ENCODE measurements at places on chromosomes 16 and 17.
A peak's percentile ranks its signal among the peaks of the same experiment; 100 is the strongest.

DNA sequence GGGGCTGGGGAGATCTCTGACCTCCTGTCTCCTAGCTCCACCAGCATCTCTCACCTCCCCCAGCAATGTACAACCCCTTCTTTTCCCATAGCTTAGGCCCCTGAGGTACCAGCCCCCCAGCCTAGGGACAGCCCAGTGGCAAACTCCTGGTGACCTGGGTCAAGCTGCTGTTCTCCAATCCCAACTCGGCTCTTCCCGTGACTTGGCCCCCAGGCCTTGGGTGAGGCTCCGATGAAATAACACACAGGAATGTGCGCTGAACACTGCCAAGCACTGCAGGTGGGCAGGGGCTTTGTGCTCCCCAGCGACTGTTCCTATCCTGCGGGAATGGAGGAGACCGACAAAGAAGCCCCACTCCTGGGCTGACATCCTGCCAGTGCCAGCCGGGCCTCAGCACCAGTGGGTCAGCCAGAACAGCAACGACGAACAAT, 63.7 kb upstream of the AMZ2 start:
- no peak for DNase-seq

GRCh38 chr17:51653878-51654277, 393.5 kb downstream of the UTP18 start:
- peak; percentile 6 for DNase-seq

- peak; percentile 55 for DNase-seq
Measured at GRCh38 chr17:58120195-58120822, 27.9 kb upstream of the OR4D1 start.

DNA sequence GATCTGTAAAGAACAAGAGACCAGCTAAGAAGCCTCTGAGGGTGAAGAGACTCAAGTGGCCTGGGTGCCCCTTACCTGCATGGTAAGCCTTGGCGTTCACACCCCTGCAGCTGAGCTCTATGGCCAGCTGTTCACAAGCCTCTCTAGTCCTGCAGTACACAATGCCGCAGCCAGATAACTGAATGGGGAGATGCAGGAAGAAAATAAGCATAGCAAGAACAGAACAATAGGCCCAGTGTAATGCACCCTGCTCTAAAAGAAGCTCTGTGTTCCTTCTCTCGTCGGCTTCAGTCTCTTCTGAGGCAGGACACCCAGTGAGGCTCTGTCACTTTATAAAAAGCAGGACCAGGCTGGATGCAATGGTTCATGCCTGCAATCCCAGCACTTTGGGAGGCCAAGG, 5.4 kb downstream of the RECQL5 start:
- no peak for DNase-seq

DNA sequence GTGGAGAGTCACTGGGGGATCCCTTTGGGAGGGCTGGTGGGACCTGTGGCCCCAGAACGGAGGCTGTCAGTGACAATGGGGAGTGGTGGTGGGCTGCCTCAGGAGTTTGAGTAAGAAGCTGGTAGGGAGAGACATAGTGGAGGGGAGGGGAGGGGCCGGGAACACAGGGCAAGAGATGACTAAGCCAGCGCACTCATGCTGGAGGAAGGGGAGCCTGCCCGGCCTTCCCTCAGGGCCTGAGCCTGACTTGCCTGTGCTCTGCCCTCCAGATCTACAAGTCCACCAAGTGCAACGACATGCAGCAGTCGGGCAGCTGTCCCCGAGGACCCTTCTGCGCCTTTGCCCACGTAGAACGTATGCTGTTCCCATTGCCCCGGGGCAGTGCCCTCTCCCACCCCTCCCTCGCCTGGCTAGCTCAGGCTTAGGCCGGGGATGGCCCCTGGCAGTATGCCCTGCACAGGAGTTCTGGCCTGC, 29.3 kb downstream of the UNC13D start:
- peak; percentile 70 for DNase-seq

GRCh38 chr17:40327735-40328385, 18.9 kb downstream of the RARA start:
- no peak for DNase-seq

DNA sequence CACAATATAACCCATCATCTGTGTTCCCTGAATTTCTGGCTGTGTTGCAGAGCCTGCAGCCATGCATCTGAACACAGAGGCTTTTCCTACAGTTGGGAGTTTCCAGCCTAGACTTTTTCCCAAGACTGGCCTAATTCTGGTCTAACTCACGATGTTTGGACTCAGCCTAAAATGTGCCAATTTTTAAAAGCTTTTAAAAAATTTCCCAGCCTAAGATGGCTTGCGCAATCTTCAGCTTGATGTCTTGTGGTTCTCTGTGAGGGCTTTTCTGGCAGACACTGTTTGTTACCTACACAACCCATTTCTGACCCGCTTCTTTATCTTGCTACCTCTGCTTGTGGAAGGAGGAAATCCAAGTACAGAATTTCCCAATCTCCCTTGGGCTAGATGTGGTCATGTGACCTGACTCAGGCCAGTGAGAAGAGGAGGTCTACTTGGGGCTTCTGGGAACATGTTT, 72.7 kb upstream of the GAS7 start:
- no peak for DNase-seq

DNA sequence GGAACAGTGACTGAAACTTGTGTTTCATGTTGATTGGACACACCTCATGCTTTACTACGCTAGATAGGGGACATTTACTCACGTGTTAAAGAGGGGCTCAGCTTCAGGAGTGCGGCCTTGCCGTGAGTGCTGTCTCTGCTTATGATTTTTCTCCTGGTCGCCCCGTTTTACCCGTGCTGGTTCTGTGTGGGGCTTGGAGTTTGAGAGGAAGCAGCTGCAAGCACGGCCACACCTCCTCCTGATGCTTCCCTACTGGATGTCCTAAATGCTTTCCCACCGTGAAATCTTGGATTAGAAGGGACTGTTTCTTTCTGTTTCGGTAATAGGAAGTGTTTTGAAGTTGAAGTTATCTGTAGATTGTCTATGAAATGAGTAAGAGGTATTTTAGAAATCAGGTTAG, 54.0 kb upstream of the ZNF750 start:
- no peak for DNase-seq

DNA sequence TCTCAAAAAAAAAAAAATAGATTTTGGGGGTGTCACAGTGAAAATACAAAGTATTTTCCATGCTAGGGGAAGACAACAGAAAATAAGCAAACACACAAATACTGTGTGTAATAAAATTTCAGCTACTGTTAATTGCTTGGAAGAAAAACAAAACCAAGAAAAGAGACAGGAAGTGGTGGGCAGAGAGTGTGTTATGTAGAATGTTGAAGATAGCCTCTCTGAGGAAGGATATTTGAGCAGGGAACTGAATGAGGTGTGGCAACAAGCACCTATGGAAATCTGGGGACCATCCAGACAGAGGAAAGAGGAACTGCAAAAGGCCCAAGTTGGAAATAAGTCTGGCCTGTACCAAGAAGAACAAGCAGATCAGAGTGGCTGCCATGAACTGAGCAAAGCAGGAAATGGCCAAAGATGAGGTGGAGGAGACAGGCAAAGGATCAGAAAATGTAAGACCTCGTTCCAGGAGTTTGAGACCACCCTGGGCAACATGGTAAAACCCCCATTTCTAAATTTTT, 7.8 kb upstream of the USP31 start:
- DNase-seq, result no peak

DNA sequence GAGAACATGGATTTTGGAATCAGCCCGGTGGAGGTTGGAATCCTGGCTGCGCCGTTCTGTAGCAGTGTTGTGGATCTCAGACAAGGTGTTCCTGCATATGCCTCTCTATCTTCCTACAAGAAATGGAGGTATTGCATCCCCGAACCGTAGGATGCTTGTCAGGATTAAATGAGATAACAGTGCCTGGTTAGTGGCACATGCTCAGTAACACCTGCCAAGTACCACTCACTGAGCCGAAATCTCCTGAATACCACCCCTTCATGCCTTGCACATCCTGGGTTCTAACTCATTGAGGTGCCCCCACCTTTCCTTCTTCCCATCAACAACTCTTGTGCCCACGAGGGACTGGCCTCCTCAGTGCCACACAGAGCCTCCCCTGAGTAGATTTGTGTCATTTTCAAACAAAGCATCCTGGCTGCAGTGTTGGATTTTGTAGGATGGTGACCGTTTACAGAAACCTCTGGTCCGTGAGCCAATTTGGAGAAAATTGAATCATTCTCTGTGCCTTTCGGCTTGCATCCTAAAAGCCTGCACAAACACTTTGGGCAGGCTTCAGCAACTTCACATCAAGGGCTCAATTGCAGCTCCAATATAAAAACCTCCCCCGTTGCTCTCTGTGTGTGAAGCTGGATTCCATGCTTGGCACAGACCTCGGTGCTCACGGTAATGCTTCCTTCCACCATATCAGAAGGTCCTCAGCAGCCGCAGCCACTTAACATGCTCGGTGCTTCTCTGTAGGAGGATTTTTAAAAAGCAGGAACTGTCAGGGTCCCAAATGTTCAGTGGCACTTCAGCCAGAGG, 84.2 kb downstream of the WWOX start:
- DNase-seq, result no peak

- no peak for DNase-seq
Measured at GRCh38 chr17:57623620-57624019, 121.5 kb downstream of the CCDC182 start.

DNA sequence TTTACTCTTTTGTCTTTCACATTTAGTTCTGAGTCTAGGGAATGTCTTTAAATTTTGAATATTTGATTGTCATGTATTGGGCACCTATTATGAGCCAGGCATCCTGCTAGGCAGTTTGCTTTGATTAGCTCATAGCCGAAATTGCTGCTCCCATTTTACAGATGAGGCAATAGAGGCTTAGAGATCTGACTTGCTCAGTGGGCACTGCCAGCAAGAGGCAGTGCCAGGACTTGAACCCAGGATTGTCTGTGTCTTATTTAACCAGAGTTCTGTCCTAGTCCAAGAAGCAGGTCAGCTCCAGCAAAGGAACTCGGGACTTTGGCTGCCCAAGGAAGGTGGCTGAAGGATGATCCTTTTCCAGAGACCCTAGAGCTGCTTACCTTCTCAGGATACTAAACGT, 24.5 kb downstream of the BEAN1 start:
- DNase-seq, result no peak

GRCh38 chr16:11138769-11139325, 117.2 kb downstream of the SOCS1 start:
- DNase-seq, result no peak

DNA sequence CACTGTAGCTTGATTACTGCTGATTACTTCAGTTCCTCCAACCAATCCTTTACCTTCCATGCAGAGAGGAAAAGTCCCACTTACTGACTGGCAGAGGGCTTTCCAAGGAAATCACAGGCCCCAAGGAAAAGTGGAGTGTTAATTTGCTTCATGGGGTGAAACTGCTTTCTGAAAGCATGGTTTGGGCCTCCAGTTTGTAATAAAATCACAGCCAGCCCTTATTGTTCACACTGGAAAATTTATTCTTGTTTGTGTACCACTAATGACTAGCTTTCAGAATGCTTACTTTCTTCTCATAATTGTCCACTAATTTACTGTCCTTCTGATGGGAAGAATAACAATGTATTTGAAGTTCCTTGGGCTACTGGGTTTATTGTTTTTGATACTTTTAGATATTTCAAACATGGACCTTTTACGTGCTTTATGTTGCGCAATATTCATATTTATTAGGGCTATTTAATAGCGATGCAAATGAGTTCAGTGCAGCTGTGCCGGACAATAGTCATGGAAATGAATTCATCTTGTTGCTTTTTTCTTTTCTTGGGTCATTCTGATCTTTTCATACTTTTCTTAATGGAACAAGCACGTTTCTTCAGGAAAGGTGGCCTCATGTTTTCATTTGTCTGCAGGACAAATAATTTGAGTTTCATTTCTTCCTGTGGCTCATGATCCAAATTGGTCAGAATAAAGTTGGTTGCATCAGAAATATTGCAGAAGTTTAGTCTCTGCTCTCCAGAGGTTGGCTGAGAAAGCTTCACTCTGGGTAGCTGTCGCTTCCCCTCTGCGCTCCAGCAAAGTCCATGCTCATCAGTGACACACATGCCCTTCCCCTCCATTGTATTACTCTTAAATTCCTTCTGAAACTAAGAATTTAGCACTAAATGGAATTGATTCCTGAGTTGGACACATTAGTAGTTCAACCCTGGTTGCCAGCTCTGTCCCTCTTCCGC, 128.7 kb downstream of the PRKCA start:
- no peak for DNase-seq

Data from fibroblast of skin of back (primary cell).